ENCODE measurements at places on chromosomes 3 and 15. TPM values are rescaled to one million over a fixed set of nuclear protein-coding genes. Genes with fewer than 3 reads are reported as not detected.

RNF168 gene
- total RNA-seq, result 17.2 TPM

GRCh38 chr15:95044745-95045417 is 813.5 kb downstream of the MCTP2 start:
- H3K4me1 ChIP-seq, result peaks cover 1% of the 10 kb centered on the region
- no peaks in the 10 kb centered on the region for H3K27me3 ChIP-seq
- no peak for DNase-seq
- H3K4me3 ChIP-seq, result no peak overlapping the region

DNA sequence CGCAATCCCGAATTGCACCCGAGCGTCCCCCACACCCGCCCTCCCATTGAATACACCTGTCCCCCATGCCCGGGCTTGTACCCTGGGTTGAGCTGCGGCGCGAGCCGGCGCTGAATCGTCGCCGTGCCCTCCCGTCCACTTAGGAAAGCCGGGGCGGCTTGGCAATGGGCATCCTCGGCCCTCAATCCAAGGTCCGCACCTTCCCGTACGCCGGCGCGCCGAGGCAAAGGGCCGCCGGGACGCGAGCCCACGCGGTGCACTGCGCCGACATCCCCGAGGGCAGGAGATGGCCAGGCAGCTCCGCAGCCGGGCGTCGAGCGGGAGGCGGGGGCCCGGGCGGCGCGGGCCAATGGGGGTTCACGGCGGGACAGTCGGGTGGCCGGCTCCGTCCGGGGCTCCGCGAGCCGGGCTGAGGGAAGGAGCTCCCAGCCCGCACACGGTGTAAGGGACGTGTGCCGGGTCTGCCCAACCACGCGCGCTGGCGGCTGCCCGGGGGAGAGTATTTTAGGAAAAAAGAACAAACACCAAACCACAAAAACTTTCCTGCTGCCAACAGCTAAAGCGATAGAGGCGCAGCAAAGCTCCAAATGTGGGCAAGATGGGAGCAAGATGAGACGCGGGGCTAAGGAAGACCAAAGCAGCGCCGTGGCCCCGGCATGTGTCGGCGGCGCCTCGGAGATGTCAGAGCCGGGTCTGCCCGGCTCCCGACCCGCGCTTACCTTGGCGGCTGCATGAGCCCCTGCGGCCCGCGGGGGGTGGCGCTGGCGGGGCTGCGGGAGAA is 621 bp downstream of the RGMA start:
- no peak for DNase-seq
- no peak overlapping the region for H3K27ac ChIP-seq
- H3K36me3 ChIP-seq, result no peaks in the 10 kb centered on the region
- peak overlapping the region; percentile 75 for H3K4me3 ChIP-seq

TARS3 gene
- total RNA-seq, result 15.8 TPM

SLCO3A1 gene
- 1.3 TPM for total RNA-seq
